Ascending aorta (tissue), 2 donors: ENCODE measurements at places on chromosomes 7 and 10.

GRCh38 chr10:59508296-59508695, 145.9 kb upstream of the FAM13C start:
- H3K27ac ChIP-seq, result no peak overlapping the region
- no peaks in the 10 kb centered on the region for H3K4me1 ChIP-seq
- H3K36me3 ChIP-seq, result no peaks in the 10 kb centered on the region
- H3K27me3 ChIP-seq, result no peaks in the 10 kb centered on the region
- H3K4me3 ChIP-seq, result no peak overlapping the region

DNA sequence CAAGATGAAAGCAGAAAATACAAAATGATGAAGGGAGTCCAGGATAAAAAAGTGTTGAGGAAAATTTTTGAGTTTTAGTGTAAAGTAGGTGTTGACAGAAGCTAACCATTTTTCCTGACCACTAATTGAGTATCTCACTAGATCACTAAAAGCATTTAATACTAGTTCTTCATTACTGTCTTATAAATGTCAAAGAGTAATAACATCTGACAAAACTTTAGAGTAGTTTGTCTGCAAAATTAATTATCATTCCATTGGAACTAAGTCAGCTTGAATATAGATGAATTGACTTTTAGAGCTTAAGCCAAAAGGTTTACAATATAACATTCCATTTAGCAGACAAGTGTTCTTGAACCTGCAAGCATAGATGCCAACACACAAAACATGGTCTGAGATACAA, 232.9 kb downstream of the FOXP2 start:
- no peaks in the 10 kb centered on the region for H3K36me3 ChIP-seq
- no peak for DNase-seq
- no peaks in the 10 kb centered on the region for H3K4me1 ChIP-seq

DNA sequence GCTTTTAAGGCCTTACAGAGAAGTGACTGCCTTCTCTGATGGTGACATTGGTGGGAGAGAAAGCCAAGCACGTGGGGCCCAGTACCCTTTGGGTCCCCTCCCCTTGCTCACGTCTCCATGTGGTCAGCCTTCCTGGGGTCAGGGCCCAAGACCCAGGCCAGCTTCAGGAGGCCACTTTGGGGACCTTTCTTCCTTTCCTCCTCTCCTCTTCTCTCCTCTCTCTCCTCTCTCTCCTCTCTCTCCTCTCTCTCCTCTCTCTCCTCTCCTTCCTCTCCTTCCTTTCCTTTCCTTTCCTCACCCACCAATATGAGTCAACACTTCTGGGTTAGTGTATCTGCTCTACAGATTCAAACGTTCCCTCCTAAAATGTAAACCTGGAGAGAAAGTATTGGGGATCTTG, 96.9 kb upstream of the AGK start:
- no peaks in the 10 kb centered on the region for H3K36me3 ChIP-seq
- no peak overlapping the region for H3K4me3 ChIP-seq
- no peaks in the 10 kb centered on the region for H3K4me1 ChIP-seq
- DNase-seq, result no peak

DNA sequence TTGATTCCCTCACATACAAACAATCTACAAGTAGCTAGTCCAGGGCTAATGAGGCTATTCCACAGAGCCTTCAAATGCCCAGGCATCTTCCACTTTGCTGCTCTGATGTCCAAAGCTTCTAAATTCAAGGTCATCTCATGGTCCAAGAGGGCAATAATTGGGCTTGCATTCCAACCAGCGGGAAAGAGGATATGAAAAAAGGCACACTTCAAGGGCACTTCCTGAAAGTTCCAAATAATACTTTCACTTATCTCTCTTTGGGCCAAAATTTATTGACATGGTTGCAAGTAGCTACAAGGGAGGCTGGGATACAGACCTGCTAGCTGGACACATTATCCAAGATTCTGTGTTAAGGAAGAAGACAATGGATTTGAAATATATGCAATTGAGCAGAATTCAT, 25.2 kb upstream of the APBB1IP start:
- H3K36me3 ChIP-seq, result no peaks in the 10 kb centered on the region
- no peaks in the 10 kb centered on the region for H3K4me1 ChIP-seq
- no peaks in the 10 kb centered on the region for H3K27me3 ChIP-seq
- H3K4me3 ChIP-seq, result no peak overlapping the region
- DNase-seq, result no peak

DNA sequence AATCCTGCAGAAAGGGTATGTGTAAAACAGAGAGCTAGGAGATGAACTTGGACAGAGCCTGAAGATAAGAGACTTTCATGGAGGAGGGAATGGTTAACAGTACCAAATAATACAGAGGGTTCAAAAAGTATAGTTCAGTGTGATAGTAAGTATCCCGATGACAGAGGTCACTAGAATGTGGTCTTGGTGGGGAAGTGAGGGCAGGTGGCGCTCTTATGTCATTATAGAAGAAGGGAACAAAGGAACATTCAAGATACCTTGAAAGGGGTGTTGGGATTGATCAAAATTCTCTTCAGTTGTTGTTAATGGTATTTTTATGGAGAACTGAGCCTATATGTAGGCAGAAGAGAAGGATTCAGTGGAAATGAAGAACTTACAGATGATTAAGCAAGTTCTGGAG, 312.5 kb downstream of the SUGCT start:
- H3K36me3 ChIP-seq, result no peaks in the 10 kb centered on the region
- no peaks in the 10 kb centered on the region for H3K4me1 ChIP-seq
- H3K4me3 ChIP-seq, result no peak overlapping the region

- no peaks in the 10 kb centered on the region for H3K36me3 ChIP-seq
- no peak for DNase-seq
- no peak overlapping the region for H3K27ac ChIP-seq
- no peaks in the 10 kb centered on the region for H3K4me1 ChIP-seq
- H3K27me3 ChIP-seq, result no peaks in the 10 kb centered on the region
- no peak overlapping the region for H3K4me3 ChIP-seq
These were observed 417.8 kb downstream of the PARD3 start for GRCh38 chr10:34397324-34397723.

DNA sequence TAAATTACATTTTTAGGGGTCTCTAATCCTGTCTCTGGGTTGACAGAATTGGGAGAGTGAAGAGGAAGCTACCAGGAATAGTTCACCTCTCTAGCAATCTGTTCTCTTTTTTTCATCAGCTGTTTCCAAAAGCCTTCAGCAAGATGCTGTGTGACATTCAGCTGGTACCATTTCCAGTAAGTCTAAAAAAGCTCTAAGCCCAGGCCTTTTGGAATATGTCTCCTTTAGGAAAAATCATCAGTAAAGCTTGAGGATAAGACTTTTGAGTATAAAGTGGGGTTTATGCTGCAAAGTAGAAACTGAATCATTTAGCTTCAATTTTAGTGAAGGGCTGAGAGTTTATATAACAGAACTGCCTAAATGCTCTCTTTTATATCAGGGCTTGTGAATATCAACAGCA, 81.5 kb downstream of the CCNY start:
- no peaks in the 10 kb centered on the region for H3K4me1 ChIP-seq
- H3K27me3 ChIP-seq, result no peaks in the 10 kb centered on the region
- no peaks in the 10 kb centered on the region for H3K36me3 ChIP-seq
- H3K4me3 ChIP-seq, result no peak overlapping the region

DNA sequence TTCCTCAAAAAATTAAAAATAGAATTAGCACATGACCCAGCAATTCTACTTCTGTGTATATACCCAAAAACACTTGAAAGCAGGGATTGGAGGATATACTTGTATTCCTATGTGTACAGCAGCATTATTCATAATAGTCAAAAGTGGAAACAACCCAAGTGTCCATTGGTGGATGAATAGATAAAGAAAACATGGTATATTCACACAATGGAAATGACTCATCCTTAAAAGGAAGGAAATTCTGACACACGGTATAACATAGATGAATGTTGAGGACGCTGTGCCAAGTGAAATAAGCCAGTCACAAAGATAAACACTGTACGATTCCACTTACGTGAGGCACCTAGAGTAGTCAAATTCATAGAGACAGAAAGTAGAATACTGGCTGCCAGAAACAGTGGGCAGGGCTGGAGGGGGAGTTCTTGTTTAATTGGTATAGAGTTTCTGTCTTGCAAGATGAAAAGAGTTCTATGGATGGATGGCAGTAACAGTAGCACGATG, 26.6 kb upstream of the KAT6B start:
- peaks cover 7% of the 10 kb centered on the region for H3K4me1 ChIP-seq
- no peaks in the 10 kb centered on the region for H3K27me3 ChIP-seq
- H3K27ac ChIP-seq, result no peak overlapping the region
- H3K36me3 ChIP-seq, result no peaks in the 10 kb centered on the region
- DNase-seq, result no peak

GRCh38 chr10:71801361-71801760, 28.0 kb upstream of the VSIR start:
- H3K4me1 ChIP-seq, result no peaks in the 10 kb centered on the region
- H3K27ac ChIP-seq, result no peak overlapping the region
- no peaks in the 10 kb centered on the region for H3K27me3 ChIP-seq
- H3K4me3 ChIP-seq, result no peak overlapping the region
- DNase-seq, result no peak

DNA sequence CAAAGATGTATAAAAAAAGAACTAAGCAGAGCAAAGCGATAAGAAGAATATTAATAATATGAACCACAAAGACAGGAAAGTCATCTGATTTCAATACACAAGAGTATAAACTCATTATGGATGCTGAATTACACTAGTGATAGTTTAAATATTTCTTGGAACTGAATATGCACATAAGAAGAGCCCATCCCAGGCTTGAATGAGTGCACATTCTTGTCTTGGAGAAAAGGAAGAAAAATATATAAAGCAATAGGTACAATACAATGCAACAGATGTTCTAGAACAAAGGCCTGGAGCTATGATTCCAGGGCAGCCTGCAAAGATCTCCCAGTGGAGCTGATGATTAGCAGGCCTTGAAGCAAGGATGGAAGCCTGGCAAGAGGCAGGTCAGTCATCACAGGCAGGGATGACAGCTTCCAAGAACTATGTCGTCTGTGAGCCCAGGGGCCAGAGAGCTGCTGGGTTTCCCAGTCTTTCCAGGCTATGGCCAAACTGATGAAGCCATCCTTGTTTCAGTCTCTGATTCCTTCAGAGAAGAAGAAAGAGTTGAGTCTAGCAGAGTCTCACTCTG, 277.6 kb downstream of the KCNMA1 start:
- peaks cover 4% of the 10 kb centered on the region for H3K4me1 ChIP-seq
- DNase-seq, result no peak
- H3K27me3 ChIP-seq, result no peaks in the 10 kb centered on the region
- no peaks in the 10 kb centered on the region for H3K36me3 ChIP-seq
- H3K27ac ChIP-seq, result peak overlapping the region; percentile 4
- H3K4me3 ChIP-seq, result no peak overlapping the region

DNA sequence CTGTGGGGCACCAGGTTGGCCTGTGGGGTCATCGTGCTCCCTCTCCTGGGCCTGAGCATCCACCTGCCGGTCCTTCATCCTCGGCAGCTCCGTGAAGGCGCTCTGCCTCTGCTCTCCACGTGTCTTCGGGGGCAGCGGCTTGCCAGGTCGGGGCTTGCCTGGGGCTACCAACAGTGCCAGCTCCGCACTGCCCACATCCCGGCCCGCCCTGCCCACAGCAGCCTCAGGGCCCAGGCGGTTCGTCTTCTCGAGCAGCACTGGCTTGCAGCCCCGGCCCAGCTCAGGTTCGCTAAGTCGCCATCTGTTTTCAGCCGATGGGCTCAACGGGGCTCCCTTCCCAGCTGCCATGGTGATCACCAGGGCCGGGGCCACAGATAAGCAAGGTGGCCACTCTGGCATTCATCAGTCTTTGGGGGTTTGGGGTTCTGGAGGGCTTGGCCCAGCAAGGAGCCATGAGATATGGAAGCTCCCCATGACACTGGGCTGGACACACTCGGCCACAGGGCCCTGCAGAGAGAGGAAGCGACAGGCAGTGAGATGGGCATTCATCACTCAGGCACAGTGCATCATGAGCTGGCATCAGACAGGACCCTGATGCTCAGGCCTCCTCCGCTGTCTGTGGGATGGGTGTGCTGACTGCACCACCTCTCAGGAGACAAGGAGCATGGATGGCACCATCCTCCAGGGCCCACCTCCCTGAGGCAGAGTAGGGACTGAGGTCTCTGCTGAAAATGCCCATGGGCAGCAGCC, 15.5 kb downstream of the ZNF488 start:
- H3K4me3 ChIP-seq, result no peak overlapping the region
- no peaks in the 10 kb centered on the region for H3K4me1 ChIP-seq
- no peaks in the 10 kb centered on the region for H3K27me3 ChIP-seq
- H3K27ac ChIP-seq, result no peak overlapping the region

GRCh38 chr10:16717622-16718395, 99.4 kb downstream of the RSU1 start:
- H3K36me3 ChIP-seq, result no peaks in the 10 kb centered on the region
- H3K27me3 ChIP-seq, result no peaks in the 10 kb centered on the region
- DNase-seq, result no peak
- no peaks in the 10 kb centered on the region for H3K4me1 ChIP-seq

- no peak overlapping the region for H3K4me3 ChIP-seq
- no peak overlapping the region for H3K27ac ChIP-seq
- no peaks in the 10 kb centered on the region for H3K27me3 ChIP-seq
- DNase-seq, result no peak
These were observed 191.1 kb downstream of the ZMYND11 start for GRCh38 chr10:326350-326749.

DNA sequence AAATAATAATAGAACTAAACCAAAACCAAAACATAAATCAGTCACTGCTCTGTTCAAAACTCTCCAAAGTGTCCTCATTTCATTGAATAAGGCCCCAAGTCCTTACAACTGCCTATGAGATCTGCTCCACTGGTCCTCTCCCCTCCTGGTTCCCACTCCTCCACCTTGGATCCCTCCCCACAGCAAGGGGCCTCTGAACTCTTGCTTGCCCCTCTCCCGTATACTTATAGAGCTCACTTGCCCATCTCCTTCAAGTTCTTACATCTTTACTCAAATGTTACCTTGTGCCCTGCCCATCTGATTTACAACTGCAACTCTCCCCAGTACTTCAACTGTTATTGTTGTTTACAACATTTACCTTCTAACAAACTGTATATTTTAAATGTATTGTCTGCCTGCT, 819 bp downstream of the POLD2 start:
- H3K4me3 ChIP-seq, result peak overlapping the region; percentile 83
- H3K27me3 ChIP-seq, result no peaks in the 10 kb centered on the region
- peaks cover 6% of the 10 kb centered on the region for H3K4me1 ChIP-seq
- H3K27ac ChIP-seq, result peak overlapping the region; percentile 91
- H3K36me3 ChIP-seq, result peaks cover 32% of the 10 kb centered on the region
